T-helper 17 cell (primary cell): ENCODE measurements at places on chromosomes 3 and 15.
A peak's percentile ranks its signal among the peaks of the same experiment; 100 is the strongest.

GRCh38 chr3:38988955-38989354 lies 62.8 kb downstream of the SCN11A start:
- no peak overlapping the region for H3K4me3 ChIP-seq
- H3K27me3 ChIP-seq: peaks cover 34% of the 10 kb centered on the region
- no peaks in the 10 kb centered on the region for H3K4me1 ChIP-seq
- H3K36me3 ChIP-seq: peaks cover 3% of the 10 kb centered on the region
- H3K27ac ChIP-seq: no peak overlapping the region

- H3K4me1 ChIP-seq: peaks cover 32% of the 10 kb centered on the region
- no peaks in the 10 kb centered on the region for H3K27me3 ChIP-seq
- H3K27ac ChIP-seq: no peak overlapping the region
- no peak overlapping the region for H3K4me3 ChIP-seq
- H3K36me3 ChIP-seq: peaks cover 18% of the 10 kb centered on the region
Measured at GRCh38 chr3:44954962-44955361, 21.0 kb downstream of the ZDHHC3 start.

DNA sequence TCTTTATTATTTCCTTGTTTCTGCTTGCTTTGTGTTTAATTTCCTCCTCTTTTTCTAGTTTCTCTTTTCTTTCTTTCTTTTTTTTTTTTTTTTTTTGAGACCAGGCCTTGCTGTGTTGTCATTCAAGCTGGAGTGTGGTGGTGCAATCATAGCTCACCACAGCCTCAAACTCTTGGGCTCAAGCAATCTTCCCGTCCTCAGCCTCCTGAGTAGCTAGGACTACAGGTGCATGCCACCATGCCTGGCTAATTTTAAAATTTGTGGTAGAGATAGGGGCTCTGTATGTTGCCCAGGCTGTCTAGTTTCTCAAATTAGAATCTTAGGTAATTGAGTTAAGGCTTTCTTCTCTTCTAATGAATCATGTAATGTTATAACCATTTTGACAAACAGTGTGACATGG lies 22.4 kb downstream of the SLMAP start:
- no peaks in the 10 kb centered on the region for H3K36me3 ChIP-seq
- no peaks in the 10 kb centered on the region for H3K27me3 ChIP-seq
- H3K4me3 ChIP-seq: no peak overlapping the region
- no peak overlapping the region for H3K27ac ChIP-seq
- H3K4me1 ChIP-seq: peaks cover 27% of the 10 kb centered on the region
- no peak for DNase-seq

DNA sequence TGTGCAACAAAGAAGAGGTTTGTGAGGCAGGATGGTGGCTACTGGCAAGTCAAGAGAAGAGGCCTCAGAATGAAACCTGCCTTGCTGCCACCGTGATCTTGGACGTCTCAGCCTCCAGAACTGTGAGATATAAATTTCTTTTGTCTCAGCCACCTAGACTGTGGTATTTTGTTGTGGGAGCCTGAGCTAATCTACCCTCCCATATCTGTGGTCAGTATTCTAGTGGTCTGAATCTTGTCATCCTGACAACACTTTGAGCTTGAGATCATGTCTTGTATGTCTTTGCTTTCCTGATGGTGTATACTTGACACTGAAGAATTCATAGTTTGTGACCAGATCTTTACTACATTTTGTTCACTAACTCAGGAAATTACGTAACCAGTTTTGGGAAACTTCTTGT lies 240.6 kb upstream of the GOLIM4 start:
- no peak overlapping the region for H3K27ac ChIP-seq
- no peaks in the 10 kb centered on the region for H3K4me1 ChIP-seq
- no peak overlapping the region for H3K4me3 ChIP-seq
- no peaks in the 10 kb centered on the region for H3K36me3 ChIP-seq

- no peaks in the 10 kb centered on the region for H3K4me1 ChIP-seq
- no peak for DNase-seq
- no peak overlapping the region for H3K27ac ChIP-seq
Measured at GRCh38 chr3:125496701-125497100, 23.3 kb downstream of the SNX4 start.

DNA sequence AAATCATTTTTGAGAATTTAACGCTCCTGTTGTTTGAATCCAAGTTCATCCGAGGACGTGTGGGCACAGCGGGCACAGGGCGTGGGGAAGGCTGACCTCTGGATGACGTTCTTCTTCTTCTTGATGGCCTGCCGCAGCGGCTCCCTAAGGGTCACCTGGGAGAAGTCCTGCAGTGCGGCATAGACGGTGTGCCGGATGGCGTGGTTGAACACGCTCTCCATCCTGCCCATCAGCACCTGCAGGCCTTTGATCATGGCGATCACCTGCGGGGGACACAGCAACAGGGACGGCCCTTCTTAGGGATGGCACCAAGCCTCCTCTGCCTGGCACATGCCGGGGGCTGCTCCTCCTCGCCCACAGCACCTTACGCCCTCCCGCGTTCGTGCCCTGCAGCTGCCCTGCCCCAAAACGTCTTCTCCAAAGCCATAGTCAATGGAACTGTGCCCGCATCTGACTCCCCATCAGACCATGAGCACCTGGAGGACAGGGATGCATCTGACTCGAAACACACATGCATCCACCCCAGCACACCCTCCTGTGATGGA lies 61.5 kb downstream of the CYFIP1 start:
- peaks cover 9% of the 10 kb centered on the region for H3K36me3 ChIP-seq
- H3K4me1 ChIP-seq: no peaks in the 10 kb centered on the region
- H3K27ac ChIP-seq: no peak overlapping the region
- DNase-seq: no peak

DNA sequence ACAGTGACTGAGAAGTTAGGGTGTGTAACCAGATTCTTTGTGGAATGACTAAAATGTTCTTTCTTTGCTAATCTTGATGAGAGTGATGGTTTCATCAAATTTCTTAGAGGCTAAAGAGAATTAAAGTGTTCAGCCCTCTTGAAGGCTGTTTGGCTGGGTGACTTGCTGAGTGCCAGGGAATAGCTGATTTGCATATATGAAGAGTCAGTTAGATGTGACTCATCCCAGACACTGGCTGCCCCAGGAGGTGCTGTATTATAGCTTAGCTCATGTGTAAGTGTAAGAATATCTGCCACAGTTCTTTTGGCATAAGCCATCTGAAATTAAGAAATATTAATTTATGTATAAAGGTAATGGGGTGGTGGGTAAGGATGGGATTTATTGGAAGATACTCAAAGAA lies 535.1 kb downstream of the NLGN1 start:
- no peaks in the 10 kb centered on the region for H3K4me1 ChIP-seq
- H3K36me3 ChIP-seq: no peaks in the 10 kb centered on the region
- DNase-seq: no peak
- H3K27me3 ChIP-seq: no peaks in the 10 kb centered on the region
- H3K27ac ChIP-seq: no peak overlapping the region

GRCh38 chr3:32391643-32392535 lies at the start of gene CMTM7:
Gene CMTM7, plus strand, starts transcription at chr3:32391853. Its CDS starts 54 bp downstream, at chr3:32391907.
- DNase-seq: peak; percentile 65
- no peaks in the 10 kb centered on the region for H3K36me3 ChIP-seq
- H3K27ac ChIP-seq: peak within 1 kb of the TSS; percentile 97
- H3K27me3 ChIP-seq: no peaks in the 10 kb centered on the region

GRCh38 chr3:197007296-197007940 lies 22.2 kb downstream of the MELTF start:
- no peak for DNase-seq
- H3K27ac ChIP-seq: no peak overlapping the region
- H3K4me1 ChIP-seq: peaks cover 9% of the 10 kb centered on the region
- no peak overlapping the region for H3K4me3 ChIP-seq
- H3K36me3 ChIP-seq: peaks cover 2% of the 10 kb centered on the region
- no peaks in the 10 kb centered on the region for H3K27me3 ChIP-seq

DNA sequence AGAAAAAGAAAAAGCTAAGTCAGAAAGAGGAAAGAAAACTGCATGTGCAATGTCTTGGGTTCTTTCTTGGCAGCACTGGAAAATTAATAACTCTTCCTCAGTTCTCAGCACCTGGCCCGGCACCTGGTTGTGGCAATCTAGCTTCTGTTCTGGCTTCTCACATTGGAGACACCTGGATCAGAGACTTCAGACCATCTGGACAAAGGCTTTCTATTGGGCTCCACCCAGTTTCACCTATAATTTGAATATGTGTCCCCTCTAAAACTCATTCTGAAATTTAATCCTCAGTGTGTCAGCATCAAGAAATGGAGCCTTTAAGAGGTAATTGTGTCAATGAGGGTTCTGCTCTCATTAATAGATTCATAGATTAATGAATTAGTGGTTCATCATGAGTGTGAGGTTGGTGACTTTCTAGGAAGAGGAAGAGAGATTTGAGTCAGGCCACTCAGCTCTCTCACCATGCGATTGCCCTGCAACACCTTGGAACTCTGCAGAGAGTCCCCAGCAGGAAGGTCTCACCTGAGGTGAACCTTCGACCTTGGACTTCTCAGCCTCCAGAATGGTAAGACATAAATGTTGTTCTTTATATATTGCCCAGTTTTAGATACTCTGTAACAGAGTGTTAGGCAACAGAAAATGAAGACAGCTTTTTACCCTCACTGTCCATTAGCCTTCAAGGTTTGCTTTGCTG lies 679.9 kb downstream of the NTRK3 start:
- H3K36me3 ChIP-seq: peaks cover 2% of the 10 kb centered on the region
- no peaks in the 10 kb centered on the region for H3K4me1 ChIP-seq
- no peak overlapping the region for H3K4me3 ChIP-seq
- no peak overlapping the region for H3K27ac ChIP-seq
- H3K27me3 ChIP-seq: peaks cover 4% of the 10 kb centered on the region
- no peak for DNase-seq

DNA sequence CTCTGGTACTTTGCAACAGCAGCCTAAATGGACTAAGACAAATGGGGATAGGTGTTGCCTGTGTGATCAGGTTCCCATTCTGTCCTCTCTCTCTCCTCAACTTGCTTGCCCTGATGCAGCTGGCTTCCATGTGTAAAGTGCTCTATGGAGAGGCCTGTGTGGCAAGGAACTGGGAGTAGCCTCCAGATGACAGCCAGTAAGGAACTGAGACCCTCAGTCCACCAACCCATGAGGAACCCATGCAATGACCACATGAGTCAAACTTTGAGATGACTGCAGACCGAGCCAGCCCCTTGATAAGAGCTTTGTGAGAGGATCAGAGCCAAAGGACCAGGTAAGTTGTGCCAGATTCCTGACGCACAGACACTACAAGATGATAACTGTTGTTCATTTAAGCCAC lies 74.6 kb upstream of the ADPGK start:
- H3K36me3 ChIP-seq: peaks cover 9% of the 10 kb centered on the region
- H3K27me3 ChIP-seq: peaks cover 19% of the 10 kb centered on the region
- no peak for DNase-seq
- peaks cover 3% of the 10 kb centered on the region for H3K4me1 ChIP-seq

DNA sequence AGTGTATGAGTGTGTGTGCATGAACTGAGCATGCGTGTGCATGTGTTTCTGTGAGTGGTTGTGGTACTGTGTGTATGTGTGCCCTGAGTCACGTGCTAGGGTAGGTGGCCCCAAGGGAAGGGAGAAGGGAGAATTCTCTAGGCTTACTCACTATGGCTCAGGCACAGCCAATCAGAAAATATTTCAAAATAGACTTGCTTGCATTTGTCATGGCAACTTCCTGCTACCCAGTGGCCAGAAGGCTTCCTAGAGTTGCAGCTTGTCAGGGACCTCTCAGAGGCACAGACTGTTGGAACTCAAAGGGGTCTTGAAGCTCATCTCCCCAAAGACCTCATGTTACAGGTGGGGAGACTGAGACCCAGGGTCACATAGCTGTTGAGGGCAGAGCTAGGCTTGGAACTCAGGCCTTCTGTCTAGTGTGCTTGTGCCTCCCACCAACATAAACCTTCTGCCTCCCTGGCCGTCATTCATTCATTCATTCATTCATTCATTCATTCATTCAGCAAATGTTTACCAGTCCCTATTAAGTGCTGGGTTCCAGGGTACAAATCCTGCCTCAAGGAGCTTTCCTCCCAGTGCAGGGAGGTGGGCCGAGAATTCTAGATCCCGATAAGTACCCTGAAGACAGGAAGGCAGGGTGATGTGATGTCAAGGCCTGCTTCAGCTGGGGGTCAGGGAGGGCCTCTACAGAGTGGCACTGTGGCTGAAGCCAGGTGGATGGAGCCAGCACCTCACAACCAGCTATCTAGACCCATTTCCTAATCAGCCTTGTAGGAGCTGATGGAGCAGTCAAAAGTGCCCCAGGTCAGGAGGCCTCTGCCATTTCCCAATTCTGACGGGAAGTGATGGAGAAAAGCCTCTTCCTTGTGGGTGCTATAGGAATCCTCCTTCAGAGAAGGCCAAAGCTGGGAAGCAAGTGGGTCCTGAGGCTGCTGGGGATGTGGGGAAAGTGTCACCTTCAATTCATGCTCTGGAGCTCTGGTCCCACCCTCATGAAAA lies 10.9 kb upstream of the RFT1 start:
- H3K27ac ChIP-seq: no peak overlapping the region
- peaks cover 13% of the 10 kb centered on the region for H3K4me1 ChIP-seq

DNA sequence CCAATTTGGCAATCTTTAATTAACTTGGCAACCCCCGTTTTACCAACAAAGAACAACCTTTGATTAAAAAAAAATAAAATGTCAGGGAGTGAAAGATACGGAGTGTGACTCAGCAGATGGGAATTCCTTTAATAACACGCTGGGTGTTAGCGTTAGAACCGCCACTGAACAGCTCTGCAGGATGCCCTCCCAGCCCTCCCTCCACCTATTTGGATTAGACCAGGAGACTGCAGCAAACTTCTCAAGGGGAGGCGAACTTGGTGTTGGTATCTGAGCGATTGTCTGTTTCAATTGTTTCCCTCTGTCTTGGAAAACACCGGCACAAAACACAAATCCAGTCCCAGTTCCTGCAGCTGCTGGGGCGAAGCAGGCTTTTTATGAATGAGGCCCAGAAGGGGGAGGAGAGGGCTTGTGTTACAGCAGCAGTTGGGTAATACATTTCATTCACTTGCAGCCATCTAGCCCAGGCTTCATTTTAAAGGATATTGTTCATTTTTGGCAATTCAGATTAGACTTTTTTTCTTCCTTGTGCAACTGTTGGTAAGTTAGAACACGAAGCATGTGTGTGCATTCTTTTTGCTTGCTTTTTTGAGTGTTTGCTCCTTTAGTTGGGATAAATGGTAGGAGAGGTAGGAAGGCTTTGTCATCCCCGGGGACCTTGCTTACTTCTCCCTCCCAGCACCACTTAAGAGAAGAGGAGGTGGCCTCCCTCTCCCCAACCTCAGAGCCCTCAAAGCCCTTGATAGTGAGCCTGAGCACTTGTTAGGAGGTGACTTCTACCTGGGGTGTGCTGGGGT lies 152.3 kb downstream of the IGF1R start:
- H3K4me1 ChIP-seq: peaks cover 12% of the 10 kb centered on the region
- no peaks in the 10 kb centered on the region for H3K27me3 ChIP-seq
- peak overlapping the region; percentile 66 for H3K27ac ChIP-seq

GRCh38 chr3:150324245-150324644 lies 83.9 kb upstream of the TSC22D2 start:
- no peak for DNase-seq
- no peak overlapping the region for H3K4me3 ChIP-seq
- H3K4me1 ChIP-seq: no peaks in the 10 kb centered on the region
- H3K27ac ChIP-seq: no peak overlapping the region
- peaks cover 2% of the 10 kb centered on the region for H3K36me3 ChIP-seq
- peaks cover 40% of the 10 kb centered on the region for H3K27me3 ChIP-seq

- no peak overlapping the region for H3K4me3 ChIP-seq
- H3K36me3 ChIP-seq: peaks cover 2% of the 10 kb centered on the region
- H3K4me1 ChIP-seq: no peaks in the 10 kb centered on the region
- no peak for DNase-seq
Measured at GRCh38 chr3:5294356-5294755, 106.8 kb downstream of the EDEM1 start.

GRCh38 chr3:2579206-2579605 lies 480.5 kb downstream of the CNTN4 start:
- DNase-seq: no peak
- peaks cover 12% of the 10 kb centered on the region for H3K27me3 ChIP-seq
- H3K27ac ChIP-seq: no peak overlapping the region
- H3K4me3 ChIP-seq: no peak overlapping the region
- no peaks in the 10 kb centered on the region for H3K36me3 ChIP-seq

GRCh38 chr3:9800529-9800928 lies 7.6 kb downstream of the ARPC4 start:
- peaks cover 5% of the 10 kb centered on the region for H3K36me3 ChIP-seq
- no peak for DNase-seq
- no peak overlapping the region for H3K4me3 ChIP-seq
- no peaks in the 10 kb centered on the region for H3K27me3 ChIP-seq
- no peak overlapping the region for H3K27ac ChIP-seq
